Astrocyte of the hippocampus (primary cell): ENCODE measurements at places on chromosomes 4 and X.
A peak's percentile ranks its signal among the peaks of the same experiment; 100 is the strongest.

DNA sequence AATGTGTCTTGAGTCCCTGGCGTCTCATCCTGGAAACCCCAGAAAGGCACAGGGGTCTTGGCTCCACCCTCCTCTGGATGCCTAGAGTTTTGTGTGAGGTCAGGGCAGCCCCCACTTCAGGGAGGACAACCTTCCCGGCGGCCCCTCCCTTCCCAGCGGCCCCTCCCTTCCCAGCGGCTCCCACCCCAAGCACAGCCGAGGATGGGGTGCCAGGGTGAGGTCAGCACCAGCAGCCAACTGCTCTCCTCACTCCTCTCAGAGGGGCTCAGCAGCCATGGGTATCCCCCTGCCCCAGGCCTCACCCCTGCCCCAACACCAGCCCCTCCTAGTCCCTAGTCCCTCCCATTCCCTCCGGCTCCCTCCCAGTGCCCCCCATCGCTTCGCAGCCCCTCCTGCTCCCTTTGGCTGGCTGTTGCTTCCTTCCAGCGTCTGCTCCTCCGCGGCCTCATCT lies 17.4 kb downstream of the DGKQ start:
- no peak for DNase-seq

GRCh38 chrX:133523526-133523925 lies 108.2 kb upstream of the GPC4 start:
- no peak for DNase-seq

DNA sequence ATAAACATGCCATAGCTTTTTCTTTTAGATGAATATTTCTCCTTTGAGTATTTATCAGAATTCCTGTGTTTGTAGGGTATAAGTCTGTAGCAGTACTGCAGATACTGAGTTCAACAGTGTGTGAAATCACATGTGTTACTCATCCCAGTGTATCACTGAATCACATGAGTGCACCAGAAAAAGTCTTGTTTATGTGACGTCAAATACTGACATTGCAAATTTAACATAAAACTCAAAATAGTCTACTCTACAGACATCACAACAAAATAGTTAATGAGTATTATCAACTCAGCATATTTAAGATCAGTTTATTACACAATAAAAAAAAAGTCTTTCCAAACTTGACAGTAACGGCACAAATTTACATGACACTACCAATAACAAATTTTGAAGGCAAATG lies 221.3 kb downstream of the DCTD start:
- DNase-seq: no peak

DNA sequence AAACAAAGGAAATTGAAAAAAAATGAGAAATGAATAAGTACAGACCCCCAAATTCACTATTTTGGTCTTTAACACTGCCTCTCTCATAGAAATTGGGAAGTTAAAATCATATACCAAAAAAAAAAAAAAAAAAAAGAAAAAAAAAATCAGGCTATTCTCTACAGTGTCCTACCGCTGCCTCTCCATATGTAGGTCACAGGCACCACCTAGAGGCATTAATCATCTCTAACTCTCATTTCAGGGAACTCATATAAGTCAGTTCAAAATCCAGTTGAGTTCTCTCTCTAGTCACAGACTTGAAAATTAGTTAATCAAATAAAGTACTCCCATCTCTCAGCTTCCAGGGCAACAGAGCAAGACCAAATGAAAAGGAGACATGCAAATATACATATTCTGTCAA lies 47.9 kb downstream of the COX18 start:
- peak; percentile 59 for DNase-seq

GRCh38 chrX:70117738-70118137 lies 15.5 kb upstream of the IGBP1 start:
- no peak for DNase-seq

- DNase-seq: peak; percentile 24
Measured at GRCh38 chr4:57184378-57185029, 74.3 kb upstream of the IGFBP7 start.
